Brain pericyte (primary cell): ENCODE measurements at places on chromosomes 7 and 10.

DNA sequence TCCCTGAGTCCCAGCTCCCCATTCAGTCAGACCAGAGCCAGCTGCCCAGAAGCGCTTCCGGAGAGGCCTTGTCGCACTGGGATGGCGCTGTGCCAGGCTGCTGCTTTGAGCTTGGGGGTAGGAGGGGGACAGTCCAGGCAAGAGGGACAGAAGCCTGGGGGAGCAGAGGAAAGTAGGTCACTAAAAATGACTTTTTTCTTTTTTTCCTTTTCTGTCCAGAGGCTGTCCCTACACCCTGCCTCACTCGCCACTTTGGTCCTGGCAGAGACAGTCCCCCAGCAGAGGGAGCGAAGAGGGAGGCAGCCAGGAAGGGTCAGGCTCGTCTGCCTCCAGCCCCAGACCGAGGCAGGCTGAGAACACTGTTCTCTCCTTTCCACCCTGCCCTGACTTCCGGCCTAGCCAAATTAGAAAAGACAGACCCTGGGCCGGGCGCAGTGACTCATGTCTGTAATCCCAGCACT lies 15.8 kb upstream of the TRIM8 start:
- no peak for DNase-seq

- DNase-seq = no peak
These were observed 2.2 kb downstream of the GTF2IRD1 start for GRCh38 chr7:74455928-74456327.

DNA sequence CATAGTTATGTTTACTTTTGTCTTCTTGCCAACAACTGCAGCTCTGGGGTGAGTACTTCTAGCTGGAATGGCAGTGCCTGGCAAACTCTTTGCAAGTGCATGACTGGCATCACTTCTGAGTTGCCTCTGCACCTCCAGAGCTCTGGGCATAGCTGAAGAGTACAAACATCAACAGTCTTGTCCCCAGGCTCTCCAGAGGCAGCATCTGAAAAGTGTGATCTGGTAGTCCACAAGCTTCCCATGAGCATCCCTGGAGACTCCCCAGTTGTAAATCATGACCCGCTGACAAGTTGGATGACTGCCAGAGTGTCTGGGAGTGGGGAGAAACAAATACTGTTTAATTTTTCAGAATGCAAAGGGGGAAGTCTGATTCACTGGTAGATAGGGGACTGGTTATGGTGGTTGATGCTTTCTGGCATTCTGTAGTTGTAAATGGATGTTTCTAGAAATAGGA lies 138.9 kb upstream of the CDK13 start:
- DNase-seq = no peak

GRCh38 chr7:64863021-64863420 lies 40.1 kb upstream of the ZNF273 start:
- DNase-seq = no peak

DNA sequence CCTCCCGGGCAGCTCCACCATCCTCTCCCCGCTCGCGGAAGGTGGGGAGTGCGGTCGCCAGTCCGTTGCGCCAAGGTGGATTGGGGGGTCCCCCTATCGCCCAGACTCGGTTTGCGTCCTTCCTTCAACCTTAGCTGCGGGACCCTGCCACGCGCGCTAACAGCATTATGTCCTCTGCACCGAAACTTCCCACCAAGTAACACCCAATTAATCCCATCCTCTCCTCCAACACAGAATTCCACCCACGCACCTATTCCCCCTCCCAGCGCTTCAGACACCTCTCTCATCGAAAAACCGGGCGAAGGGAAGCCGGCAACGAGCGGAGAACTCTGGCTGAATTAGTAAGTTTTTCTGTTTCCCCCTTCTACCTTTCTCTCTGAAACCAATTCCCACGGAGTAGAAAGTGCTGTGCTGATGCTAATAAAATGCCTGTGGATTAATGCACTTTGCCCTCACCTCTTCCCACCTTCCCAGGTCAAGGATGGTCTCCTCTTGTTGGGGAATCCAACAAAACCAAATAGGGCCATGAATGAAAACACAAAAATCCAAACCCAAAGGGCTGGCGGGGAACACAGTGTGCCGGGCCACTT lies 947 bp downstream of the HOXA3 start:
- DNase-seq = no peak

- DNase-seq = no peak
These were observed 714.8 kb downstream of the CCSER2 start for GRCh38 chr10:85043207-85043606.

DNA sequence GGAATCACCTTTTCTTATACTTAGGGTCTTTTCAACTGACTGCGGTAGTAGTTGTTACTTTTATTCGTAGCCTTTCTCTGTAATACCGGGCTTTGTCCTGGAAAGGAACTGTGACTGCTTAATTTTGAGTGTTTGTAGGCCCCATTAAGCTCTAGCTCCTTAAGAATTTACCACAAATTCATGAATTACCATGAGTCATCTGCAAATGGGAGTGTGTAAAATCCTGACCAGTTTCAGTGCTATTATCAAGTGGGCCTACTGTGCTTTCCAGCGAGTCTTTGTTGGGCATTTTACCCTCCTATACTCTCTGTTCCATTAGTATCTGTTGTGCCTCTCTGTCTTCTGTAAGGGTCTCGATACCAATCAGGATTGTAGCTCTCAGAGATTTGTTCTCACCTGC lies 49.7 kb downstream of the ZMYND11 start:
- DNase-seq = no peak

GRCh38 chr10:101367569-101368453 lies 13.8 kb downstream of the BTRC start:
- no peak for DNase-seq

- no peak for DNase-seq
These were observed 15.9 kb downstream of the VPS41 start for GRCh38 chr7:38893061-38893460.

DNA sequence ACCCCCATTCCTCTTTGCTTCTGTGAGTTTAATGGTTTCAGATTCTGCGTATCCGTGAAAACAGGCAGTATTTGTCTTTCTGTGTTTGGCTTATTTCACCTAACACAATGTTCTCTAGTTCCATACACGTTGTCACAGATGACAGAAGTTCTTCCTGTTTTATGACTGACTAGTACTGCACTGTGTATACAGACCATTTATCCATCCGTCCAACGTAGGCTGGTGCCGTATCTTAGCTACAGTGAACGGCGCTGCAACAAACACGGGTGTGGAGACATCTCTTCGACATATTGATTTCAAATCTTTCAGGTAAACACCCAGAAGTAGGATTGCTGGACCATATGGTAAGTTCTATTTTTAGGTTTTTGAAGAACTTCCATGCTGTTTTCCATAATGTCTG lies 181.7 kb downstream of the PARD3 start:
- no peak for DNase-seq

DNA sequence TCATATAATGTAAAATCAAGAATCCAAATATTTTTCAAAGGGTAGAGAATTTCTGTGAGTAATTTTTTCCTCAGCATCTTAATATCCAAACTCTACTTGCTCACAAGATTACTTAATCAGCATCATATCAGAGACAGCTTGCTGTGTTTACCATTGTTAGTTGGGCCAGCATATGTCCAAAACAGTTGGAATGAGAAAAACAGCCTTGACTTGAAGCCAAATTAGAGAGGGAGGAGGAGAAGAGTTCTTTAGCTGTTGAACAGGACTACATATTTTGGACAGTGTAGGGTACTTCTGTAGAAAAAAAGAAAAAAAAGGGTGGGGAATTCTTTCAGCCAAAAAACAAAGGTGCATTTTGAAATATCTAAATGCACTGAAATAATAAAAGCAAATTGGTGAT lies 69.8 kb downstream of the HDAC9 start:
- DNase-seq = no peak

GRCh38 chr10:100377830-100378229 lies 30.8 kb downstream of the SCD start:
- DNase-seq = no peak

DNA sequence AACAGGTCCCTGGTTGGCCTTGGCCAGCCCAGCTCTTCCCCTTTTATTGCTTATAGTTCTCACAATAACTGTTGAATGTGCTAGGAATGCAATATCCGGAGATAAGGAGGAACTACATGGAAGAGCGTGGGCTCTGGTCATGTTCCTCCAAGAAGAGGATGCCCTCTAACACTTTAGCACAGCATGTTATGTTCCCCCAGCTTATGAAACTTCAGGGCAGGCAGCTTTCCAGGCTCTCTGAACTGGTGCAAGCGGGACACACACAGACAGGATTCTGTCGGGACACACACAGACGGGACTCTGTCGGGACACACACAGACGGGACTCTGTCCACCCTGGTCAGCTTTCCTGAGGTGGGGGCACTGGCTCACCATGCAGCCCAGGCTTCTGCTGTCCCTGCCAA lies 141.6 kb downstream of the PKD1L1 start:
- DNase-seq = no peak

DNA sequence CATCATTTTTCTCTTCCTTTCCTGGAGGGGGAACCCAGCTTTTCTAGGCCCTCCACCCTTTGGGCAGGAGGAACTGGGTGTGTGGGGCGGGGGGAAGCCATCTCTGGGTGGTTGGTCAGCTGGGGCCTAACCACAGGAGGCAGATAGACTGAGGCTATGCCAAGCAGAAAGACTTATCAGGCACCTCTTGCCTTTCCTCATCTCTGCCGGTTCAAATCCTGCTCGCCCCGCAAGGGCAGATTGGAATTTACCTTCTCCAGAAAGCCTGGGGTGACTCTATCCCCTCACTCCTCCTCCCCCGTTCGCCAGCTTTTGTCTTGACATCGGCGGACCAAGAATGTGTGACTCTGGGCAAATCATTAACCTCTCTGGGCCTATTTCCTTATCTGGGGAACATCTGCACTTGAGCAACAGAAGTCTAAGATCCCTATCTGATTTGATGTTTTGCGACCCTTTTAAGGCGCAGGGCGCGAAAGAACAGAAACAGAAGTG lies 584 bp upstream of the GARS1 start:
- DNase-seq = no peak

- no peak for DNase-seq
These were observed 1.4 kb upstream of the OSBPL3 start for GRCh38 chr7:24981171-24981951.

GRCh38 chr7:81903115-81903514 lies 133.3 kb upstream of the HGF start:
- no peak for DNase-seq

DNA sequence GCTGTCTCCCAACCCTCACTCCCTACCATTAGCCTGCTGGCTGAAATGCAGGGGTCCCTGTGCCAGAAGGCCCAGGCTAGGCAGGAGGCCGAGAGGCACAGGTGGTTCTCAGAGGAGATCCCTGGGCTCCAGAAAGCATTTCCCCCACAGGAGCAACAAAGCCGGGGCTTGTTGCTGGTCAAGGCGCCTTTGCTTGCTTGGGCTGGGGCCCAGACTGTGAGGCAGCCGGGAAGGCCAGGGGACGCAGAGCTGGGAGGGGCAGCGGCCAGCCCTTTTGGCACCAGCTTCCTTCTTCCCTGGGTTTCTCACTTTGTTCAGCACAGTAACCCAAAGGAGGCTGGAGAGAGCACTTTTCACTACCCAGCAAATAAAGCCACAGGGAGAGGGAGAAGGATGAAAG lies 48.6 kb downstream of the FBXW4 start:
- no peak for DNase-seq

GRCh38 chr7:23490357-23491135 lies 20.3 kb upstream of the IGF2BP3 start:
- no peak for DNase-seq

- no peak for DNase-seq
These were observed 71.5 kb downstream of the MAPK8 start for GRCh38 chr10:48377751-48378530.

DNA sequence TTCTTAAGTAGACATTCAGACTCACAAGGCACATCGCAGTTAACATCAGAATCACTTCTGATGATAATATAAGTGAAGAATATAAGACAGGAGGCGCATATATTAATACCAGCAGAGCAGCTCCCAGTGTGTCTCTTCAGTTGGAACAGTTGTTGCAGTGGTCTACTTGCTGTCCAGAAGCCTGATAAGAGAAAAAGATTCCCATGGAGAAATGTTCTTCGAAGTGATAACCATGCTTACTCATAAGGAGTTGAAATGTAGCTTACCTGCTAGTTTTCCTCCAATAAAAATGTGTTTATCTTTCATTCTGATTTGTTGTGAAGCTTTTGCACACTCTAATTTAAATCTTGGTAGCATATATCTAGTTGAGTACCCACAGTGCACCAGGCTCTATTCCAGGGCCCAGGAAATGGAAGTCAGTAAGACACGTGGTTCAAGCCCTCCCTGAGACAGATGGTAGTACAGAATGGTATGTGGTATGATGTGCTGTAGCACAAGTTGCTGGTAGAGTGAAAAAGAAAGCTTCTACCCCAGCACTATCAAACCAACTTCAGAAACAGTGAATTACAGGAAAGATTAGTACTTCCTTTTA lies 124.0 kb downstream of the MAPK8 start:
- DNase-seq = no peak

- DNase-seq = no peak
These were observed 1.2 kb downstream of the CALY start for GRCh38 chr10:133335246-133336117.

GRCh38 chr7:83156006-83156405 lies 6.7 kb downstream of the PCLO start:
- DNase-seq = no peak

GRCh38 chr7:101606498-101606923 lies 22.6 kb downstream of the MYL10 start:
- DNase-seq = no peak

DNA sequence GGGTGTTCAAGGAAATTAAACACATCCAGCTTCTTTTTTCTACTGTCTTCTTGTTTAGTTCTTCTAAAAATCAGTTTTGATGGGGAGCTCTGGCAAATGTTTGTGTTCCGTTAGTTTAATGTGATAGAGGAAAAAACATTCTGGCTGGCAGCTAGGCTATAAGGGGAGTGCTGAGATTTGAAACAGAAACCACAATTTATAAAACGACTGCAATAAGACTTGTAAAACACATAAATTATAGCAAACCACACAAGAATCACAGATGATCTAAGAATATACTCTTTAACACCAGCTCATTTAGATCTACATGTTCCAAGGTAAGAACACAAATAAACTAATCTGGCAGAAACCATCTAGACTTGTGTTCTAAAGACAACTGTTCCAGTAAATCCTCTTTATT lies 425.5 kb downstream of the CNTNAP2 start:
- DNase-seq = no peak

DNA sequence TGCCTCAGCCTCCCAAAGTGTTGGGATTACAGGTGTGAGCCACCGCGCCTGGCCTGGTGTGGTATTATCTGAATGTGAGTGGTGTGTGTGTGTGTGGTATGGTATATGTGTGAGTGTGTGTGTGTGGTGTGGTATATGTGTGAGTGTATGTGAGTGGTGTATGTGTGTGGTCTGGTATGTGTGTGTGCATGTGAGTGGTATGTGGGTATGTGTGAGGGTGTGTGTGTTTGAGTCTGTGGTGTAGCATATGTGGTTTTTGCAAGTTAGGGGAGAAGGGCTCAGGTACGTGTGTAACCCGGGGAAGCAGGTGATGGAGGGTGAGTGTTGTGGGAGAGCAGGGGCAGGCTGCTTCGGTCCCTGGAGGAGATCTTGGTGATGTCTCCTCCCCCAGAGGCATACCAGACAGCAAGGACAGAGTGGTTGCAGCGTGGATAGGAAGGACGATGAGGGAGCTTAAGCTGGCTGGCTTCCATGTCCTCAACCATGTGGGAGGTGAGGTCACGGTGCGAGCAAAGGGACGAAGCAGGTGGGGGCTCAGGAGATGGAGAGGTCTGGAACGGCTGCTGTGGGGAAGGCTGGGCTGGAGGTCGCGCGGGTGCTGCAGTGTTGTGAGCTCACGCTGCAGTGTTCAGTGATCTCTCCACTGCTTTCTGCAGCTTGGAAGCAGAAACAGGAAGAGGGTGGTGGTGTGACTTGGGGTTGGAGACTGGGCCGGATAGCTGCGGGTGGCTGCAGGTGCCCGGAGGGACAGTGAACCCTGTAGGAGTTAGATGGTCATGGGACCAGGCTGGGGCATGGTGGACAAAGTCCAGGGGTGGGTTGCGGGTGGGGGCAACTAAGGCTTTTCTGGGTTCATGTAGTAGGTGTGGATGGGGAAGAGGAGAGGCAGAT lies 5.0 kb downstream of the ZYX start:
- no peak for DNase-seq
